LHCN-M2 (cell line): ENCODE measurements at places on chromosomes 7 and 10.

GRCh38 chr7:5773661-5774086, 7.8 kb downstream of the RNF216 start:
- DNase-seq = peak; percentile 98

DNA sequence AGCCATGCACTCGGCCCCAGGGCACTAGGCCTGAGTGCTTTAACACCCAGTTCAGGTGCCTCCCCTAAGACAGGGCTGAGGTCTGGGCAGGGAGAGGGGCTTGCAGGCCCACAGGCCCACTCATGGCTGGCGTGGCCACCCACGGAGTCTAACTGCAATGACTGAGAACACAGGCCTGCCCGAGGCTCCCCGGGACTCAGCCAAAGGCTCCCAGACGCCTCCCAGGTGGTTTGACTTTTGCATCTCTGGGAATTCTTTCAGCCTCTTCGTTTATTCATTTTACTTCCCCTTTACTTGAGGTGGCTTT, 37.3 kb downstream of the PTPRN2 start:
- DNase-seq = no peak

GRCh38 chr10:56142092-56142728, 218.8 kb downstream of the ZWINT start:
- no peak for DNase-seq

DNA sequence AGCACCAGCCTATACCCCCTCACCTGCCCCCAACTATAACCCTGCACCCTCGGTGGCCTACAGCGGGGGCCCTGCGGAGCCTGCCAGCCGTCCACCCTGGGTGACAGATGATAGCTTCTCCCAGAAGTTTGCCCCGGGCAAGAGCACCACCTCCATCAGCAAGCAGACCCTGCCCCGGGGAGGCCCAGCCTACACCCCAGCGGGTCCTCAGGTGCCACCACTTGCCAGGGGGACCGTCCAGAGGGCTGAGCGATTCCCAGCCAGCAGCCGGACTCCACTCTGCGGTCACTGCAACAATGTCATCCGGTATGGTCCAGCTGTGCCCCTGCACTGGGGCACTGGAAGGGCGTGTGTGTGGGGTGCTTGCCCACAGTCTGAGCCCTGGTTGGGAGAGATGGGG, 40.0 kb upstream of the BMPR1A start:
- no peak for DNase-seq
